ENCODE measurements at places on chromosomes 16 and 17.

- DNase-seq, result no peak
These were observed 29.9 kb downstream of the NKD1 start for GRCh38 chr16:50578137-50578536.

DNA sequence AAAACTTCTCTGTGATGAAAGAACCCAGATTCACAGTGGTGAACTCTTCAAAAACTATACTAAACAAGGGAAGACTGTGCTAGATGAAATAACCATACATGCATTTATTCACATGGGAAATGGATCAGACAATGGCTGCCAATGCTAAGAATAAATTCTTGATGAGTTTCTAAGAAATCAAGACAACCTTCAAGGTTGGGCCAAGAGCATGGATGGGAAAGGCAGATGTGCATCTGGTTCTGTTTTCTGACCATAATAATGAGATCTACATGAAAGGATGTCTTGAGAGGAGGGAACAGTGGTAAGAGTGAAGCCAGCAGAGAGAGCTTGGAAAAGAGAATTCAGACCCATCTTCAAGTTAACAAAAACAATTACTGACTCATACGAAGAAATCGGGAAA, 31.4 kb downstream of the ANKRD11 start:
- no peak for DNase-seq

DNA sequence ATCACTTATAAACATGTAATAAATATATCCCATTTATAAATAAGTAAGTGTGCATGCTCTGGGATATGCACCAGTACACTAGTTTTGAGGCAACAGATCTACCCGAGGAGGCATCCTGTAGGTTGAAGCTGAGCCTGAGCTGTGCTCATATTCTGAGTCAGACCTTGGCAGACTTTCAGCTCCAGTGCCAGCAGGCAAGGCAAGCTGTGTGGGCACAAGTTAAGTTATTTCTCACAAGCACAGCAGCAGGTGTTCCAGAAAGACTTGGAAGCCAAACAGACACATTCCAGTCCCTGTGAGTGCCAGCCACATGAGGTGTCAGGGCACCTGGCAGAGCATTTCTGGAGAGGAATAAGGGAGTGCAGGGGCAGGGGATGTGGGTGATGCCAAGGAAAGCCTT, 1.3 kb upstream of the CLEC19A start:
- no peak for DNase-seq

- no peak for DNase-seq
These were observed 81.3 kb downstream of the GSG1L start for GRCh38 chr16:27982184-27982583.
